ENCODE measurements at places on chromosomes 6 and 20. TPM values are rescaled to one million over a fixed set of nuclear protein-coding genes. Genes with fewer than 3 reads are reported as not detected.

The WFDC12 gene
- total RNA-seq: not detected

The SLC4A11 gene
- total RNA-seq: 0.28 TPM

The ARMH2 gene
- total RNA-seq: not detected

The COL12A1 gene
- 502 TPM for total RNA-seq
